Adrenal gland (tissue), 19 donors: ENCODE measurements at places on chromosomes 2 and 18. TPM values are rescaled to one million over a fixed set of nuclear protein-coding genes. Genes with fewer than 3 reads are reported as not detected.
A peak's percentile ranks its signal among the peaks of the same experiment; 100 is the strongest.

DNA sequence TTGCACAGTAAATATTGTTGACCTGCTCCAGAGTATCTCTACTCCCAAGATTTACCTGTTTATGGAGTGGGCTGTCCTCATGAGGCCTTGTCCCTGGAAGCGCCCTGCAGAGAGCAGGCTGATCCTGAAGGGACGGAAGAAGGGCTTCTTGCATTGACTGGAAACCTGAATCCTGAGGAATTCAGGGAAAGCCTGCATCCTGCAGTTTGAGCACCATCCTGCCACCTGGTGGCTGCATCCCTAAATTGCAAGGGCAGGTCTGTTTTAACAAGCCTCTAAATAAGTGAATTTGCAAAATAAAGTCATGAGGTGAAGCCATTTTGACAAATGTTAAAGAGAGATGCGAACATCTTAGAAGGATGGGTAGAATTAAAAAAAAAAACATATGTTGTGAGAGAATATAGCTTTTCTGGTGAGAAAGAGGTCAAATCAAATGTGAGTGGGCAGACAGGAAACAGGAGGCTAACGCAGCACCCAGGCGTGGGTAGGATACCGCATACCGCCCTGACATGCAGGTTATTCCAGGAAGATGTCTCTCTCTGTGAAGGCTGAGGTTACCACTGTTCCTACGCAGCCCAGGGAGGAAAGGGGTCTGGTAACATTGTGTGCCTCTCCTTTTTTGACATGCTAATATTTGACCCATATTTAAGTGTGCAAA, 754.9 kb downstream of the RNF144A start:
- H3K4me1 ChIP-seq = peaks cover 9% of the 10 kb centered on the region
- no peaks in the 10 kb centered on the region for H3K36me3 ChIP-seq
- DNase-seq = peak; percentile 37
- no peaks in the 10 kb centered on the region for H3K27me3 ChIP-seq
- H3K27ac ChIP-seq = no peak overlapping the region

DNA sequence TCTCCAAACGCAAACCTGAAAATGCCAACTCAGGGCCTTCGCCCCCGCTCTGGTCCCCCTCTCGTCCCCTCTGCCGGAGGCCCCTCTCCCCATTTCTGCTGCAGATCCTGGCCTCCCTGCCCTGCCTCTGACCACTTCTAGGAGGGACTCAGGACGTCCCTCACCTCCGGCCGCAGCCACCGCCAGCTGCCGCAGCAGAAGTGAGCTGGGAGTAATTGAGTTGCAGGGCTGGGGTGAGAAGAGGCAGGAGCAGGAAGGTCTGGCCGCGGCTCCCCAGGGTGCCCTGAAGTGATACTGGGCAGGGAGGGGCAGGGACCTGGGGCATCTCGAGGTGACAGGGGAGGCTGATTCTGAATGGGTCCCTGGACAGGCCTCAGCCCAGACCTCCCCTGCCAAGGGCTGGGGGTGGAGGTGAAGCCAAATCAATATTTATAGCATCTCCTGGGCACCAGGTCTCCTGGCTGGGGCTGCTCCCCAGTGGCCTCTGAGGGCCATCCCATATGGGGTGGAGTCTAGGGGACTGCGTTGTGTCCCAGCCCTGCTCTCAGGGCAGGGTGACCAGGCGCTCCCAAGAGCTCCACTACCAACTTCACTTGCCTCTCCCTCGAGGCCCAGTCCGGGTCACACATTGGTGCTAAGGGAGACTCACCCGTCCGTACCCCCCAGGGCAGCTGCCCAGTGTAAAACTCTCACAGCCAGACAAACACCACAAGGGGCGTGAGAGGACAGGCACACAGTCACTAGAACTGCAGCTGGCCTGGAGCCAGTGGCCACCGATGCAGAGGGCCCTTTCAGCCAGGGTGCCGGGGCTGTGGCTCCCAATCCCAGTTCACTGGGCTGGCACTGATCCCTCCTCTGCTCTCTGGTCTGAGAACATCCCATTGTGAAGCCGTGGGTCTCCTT, 33.0 kb downstream of the KCNIP3 start:
- H3K27ac ChIP-seq = no peak overlapping the region
- H3K27me3 ChIP-seq = no peaks in the 10 kb centered on the region

DNA sequence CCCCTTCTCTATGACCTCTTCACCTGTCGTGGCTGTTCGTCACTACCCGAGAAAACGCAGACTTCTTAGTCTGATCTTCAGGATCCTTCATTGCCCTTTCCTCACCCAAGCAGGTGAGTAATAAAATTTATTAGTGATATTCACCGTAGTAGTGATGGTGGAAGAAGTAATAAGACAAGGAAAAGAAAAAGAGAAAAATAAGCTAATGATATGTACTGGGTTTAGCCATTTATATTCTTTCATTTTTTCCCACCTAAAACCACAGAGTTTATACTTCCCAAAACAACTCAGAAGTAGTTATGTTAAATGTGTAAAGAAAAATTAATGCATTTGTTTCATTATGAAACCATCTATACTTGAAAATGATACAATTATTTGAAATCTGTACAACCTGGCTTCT, 19.7 kb downstream of the GYPC start:
- H3K36me3 ChIP-seq = no peaks in the 10 kb centered on the region
- no peak overlapping the region for H3K4me3 ChIP-seq
- DNase-seq = no peak
- peaks cover under 1% of the 10 kb centered on the region for H3K4me1 ChIP-seq

GRCh38 chr2:237734905-237735623, 63.5 kb upstream of the RBM44 start:
- peak; percentile 57 for DNase-seq
- H3K27ac ChIP-seq = no peak overlapping the region
- no peak overlapping the region for H3K4me3 ChIP-seq
- H3K36me3 ChIP-seq = no peaks in the 10 kb centered on the region

DNA sequence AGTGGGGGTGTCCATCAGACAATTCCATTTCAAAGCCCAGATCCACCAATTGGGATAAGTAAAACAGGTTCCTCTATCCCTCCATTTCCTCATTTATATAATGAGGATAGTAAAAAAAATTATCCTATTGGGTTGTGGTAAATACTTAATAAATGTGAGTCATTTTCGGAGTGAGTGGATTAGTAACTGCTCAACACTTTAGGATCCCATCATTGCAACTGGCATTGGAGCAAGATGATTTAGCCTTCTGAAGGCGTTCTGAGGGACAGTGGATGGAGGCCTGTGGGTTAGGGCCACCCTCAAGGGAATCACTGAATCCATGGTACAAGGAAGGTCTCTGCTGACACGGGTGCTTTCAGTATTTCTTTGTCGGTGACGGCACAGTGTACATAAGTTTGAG, 108.6 kb upstream of the FZD7 start:
- H3K27ac ChIP-seq = no peak overlapping the region
- H3K36me3 ChIP-seq = no peaks in the 10 kb centered on the region
- no peaks in the 10 kb centered on the region for H3K27me3 ChIP-seq
- H3K4me1 ChIP-seq = no peaks in the 10 kb centered on the region

DNA sequence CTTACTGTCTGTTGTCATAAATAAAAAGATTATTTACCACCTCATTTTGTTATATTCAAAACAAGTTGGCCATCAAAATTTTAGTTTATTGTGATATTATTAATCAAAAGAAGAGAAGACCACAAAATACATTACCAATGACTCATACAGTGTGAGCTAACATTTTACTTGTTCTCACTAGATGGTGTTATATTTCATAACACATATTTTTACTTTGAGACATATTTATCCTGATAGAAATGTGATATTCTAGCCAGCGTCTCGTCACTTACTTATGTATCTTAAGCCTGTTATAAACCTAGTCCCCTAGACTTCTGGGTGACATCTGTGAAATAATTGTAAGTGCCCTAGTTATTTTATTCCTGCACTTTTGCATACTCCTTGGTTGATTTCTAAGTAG, 263.2 kb downstream of the CDH7 start:
- H3K4me3 ChIP-seq = no peak overlapping the region
- H3K27me3 ChIP-seq = no peaks in the 10 kb centered on the region
- no peak overlapping the region for H3K27ac ChIP-seq

DNA sequence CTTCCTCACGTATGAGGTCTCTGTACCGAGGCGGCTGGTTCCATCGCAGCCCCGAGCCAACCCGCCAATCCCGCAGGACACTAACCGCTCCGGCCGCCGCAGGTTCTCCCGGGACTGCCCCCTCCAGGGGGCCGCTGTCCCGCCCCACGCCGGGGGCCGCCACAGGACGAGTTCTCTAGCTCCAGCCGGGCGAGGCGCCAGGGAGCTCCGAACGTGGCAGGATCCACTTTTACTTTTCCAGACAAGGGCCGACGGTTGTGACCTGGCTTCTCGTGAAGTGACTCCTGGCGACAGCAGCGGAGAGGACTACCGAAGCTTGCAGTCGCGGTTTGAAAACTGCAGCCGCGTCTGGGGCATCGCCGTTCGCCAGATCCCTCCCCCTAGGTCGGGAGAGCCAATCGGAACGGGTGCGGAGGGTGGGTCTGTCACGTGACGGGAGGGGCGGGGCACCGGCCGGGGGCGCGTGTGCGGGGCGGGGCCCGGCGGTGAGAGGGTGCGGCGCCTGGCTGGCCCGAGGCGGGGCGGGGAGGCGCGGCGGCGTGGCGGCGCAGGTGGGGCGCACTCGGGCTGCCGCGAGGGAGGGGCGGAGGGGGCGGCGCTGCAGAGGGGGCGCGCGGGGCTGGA, at the start of gene STK17B:
TSS of gene STK17B (minus strand) at position 331 of the 624 bp plus-strand sequence. CDS start 8,195 bp downstream, outside the sequence.
- peak within 1 kb of the TSS; percentile 99 for H3K4me3 ChIP-seq
- DNase-seq = peak; percentile 97
- no peaks in the 10 kb centered on the region for H3K36me3 ChIP-seq
- H3K4me1 ChIP-seq = peaks cover 32% of the 10 kb centered on the region

DNA sequence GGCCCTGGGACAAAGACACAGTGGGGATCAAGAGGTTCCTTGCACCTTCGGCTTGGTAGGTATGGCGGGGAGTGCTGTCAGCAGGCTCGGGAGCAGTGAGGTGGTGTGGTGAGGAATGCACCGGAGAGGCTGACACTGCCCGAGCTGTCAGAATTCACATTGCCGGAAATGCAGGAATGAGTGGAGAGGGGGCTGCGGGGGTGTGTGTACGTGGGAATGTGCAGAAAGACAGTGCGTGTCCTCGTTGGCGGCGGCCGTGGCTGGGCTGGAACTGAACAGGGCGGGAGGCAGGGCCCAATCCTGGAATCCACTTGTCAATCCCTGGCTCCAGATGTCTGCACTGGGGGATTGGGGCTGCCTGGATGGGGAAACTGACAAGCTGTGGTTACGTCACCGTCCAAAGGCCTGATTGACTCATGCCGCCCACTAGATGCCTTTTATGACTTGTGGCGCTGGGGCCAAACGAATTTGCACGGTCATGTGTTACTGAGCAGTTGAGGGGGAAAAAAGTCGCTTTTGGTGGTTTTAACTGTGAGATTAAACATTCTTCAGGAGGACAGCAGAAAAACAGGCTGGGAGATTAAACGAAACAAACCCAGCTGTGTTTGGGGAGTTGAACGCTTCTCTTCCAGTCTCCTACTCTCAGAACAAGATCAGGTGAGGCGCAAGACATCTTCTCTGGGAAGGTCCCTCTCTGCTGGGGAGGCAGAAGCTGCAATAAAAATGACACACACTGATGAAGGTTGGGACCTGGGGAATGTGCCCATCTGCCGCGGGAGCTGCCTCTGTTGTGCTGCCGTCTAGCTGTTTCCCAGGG, 189.4 kb upstream of the GLI2 start:
- no peak overlapping the region for H3K4me3 ChIP-seq
- H3K36me3 ChIP-seq = no peaks in the 10 kb centered on the region
- H3K27me3 ChIP-seq = no peaks in the 10 kb centered on the region
- no peak overlapping the region for H3K27ac ChIP-seq
- peaks cover 7% of the 10 kb centered on the region for H3K4me1 ChIP-seq
- no peak for DNase-seq

- DNase-seq = no peak
- peaks cover 62% of the 10 kb centered on the region for H3K36me3 ChIP-seq
- no peaks in the 10 kb centered on the region for H3K4me1 ChIP-seq
- H3K27me3 ChIP-seq = no peaks in the 10 kb centered on the region
- no peak overlapping the region for H3K27ac ChIP-seq
These were observed 73.2 kb downstream of the EMILIN2 start for GRCh38 chr18:2920027-2920426.

- no peak for DNase-seq
- H3K4me1 ChIP-seq = no peaks in the 10 kb centered on the region
- H3K27ac ChIP-seq = no peak overlapping the region
- H3K4me3 ChIP-seq = no peak overlapping the region
- no peaks in the 10 kb centered on the region for H3K36me3 ChIP-seq
These were observed 8.2 kb downstream of the SERPINB7 start for GRCh38 chr18:63783394-63783793.

- H3K27ac ChIP-seq = no peak overlapping the region
- H3K4me3 ChIP-seq = no peak overlapping the region
- DNase-seq = no peak
- no peaks in the 10 kb centered on the region for H3K36me3 ChIP-seq
These were observed 43.3 kb upstream of the AAK1 start for GRCh38 chr2:69686813-69687212.

- DNase-seq = no peak
- no peaks in the 10 kb centered on the region for H3K27me3 ChIP-seq
- no peaks in the 10 kb centered on the region for H3K4me1 ChIP-seq
- H3K27ac ChIP-seq = no peak overlapping the region
- no peaks in the 10 kb centered on the region for H3K36me3 ChIP-seq
These were observed 28.1 kb downstream of the MAP4K4 start for GRCh38 chr2:101725515-101726192.

DNA sequence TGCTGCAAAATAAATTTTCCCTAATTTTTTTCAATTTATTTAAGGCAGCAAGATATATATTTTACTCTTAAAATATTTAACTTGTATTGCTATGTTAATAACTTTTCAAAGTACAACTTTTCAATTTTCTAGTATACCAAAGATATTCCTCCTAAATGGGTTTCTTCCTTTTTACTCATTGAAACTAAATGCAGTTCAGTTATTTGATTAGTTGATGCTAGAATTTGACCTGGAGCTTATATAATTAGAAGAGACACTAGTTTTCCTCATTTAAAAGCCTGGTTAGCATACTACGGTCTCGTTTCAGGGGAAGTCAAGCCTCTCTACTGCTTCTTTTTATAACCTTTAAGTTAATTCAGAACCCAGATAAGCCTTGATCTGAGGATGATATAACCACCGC, at the start of gene ARHGEF33:
TSS of gene ARHGEF33 (plus strand) at position 301 of the 400 bp plus-strand sequence. CDS start 29,573 bp downstream, outside the sequence.
- no peak within 1 kb of the TSS for H3K4me3 ChIP-seq
- H3K27me3 ChIP-seq = no peaks in the 10 kb centered on the region
- no peak within 1 kb of the TSS for H3K27ac ChIP-seq
- no peaks in the 10 kb centered on the region for H3K36me3 ChIP-seq

DNA sequence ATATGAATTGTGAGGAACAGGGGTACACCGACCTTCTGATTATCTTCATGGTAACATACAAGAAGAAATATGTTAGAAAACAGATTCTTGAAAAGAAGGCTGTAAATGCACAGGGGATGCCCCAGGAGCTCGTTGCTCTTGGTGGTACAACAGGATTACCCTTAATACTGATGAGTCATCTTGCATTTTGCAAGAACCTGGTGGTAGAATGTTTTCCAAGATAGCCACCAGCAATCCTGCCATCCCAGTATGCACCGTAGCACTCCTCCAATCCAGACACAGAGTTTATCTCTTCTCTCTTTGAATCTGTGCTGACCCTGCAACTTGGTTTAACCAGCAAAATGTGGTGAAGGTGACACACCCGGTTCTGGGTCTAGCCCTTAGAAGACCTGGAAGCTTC, 238.3 kb downstream of the EN1 start:
- H3K27me3 ChIP-seq = no peaks in the 10 kb centered on the region
- H3K36me3 ChIP-seq = no peaks in the 10 kb centered on the region
- no peaks in the 10 kb centered on the region for H3K4me1 ChIP-seq
- H3K4me3 ChIP-seq = no peak overlapping the region

Gene TTN
- total RNA-seq = 1.3 TPM

Gene PRKAG3
- not detected for total RNA-seq

Gene MAP3K19
- not detected for total RNA-seq

Gene SIX2
- 0.14 TPM for total RNA-seq

Gene VAPA
- 480 TPM for total RNA-seq

Gene B3GNT7
- 2.2 TPM for total RNA-seq

Gene CCDC74B
- 4.1 TPM for total RNA-seq

Gene RAPGEF4
- 83.7 TPM for total RNA-seq

Gene CTAGE1
- total RNA-seq = not detected

Gene KLHL29
- total RNA-seq = 16.8 TPM

Gene TM4SF20
- 0.14 TPM for total RNA-seq
